Epithelial cell of esophagus (primary cell): ENCODE measurements at places on chromosomes 1 and 21.
A peak's percentile ranks its signal among the peaks of the same experiment; 100 is the strongest.

DNA sequence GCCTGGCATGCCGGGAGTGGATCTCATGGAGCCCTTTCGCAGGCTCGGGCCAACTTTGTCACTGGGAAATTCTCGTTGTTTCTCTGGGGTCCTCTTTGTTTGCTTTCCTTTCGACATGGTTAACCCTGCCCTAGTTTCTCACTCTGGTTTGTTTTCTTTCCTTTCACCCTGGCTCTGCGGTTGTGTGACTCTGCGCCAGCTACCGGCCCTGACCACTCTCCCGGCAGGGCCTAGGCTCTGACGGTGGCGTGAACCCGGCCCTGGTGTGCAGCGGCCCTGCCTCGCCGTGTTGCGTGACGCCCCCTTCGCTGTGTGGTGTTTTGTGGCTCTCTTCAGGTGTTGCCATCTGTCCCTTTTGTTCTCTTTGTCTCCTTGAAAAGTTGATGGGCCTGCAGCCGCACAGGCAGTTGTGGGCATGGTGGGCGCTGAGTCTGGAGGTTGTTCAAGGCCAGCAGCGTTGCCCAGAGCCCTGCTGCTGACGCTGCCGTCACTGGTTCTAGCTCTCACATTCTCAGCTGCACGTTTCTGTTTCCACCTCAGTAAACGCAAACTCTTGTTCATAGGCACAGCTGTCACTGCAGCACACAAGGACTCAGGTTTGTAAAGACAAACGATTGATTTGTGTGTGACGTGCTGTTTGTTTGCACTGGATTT lies 64.6 kb upstream of the DIP2A start:
- DNase-seq = no peak

DNA sequence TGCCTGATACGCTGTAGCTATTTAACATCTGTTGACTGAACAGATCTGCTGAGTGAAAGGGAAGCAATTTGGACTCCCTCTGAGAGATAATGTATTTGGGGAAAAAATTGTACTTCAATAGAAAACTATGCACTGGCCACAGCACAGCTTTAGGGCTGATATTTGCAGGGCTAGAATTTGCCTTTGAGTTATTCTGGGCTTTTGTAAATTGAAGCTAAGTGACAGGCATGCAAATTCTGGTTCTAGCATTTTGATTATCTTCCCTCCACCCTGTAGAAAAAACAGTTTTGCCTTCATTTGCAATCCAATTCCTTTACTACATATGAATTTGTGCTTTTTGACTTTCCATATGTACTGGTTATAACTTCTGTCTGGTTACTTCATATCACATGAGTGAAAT lies 7.9 kb downstream of the KYAT3 start:
- DNase-seq = no peak

- peak; percentile 82 for DNase-seq
These were observed 44.1 kb downstream of the GPR3 start for GRCh38 chr1:27436204-27437159.

- DNase-seq = peak; percentile 69
These were observed 53.2 kb downstream of the DNAJC6 start for GRCh38 chr1:65362545-65362944.

DNA sequence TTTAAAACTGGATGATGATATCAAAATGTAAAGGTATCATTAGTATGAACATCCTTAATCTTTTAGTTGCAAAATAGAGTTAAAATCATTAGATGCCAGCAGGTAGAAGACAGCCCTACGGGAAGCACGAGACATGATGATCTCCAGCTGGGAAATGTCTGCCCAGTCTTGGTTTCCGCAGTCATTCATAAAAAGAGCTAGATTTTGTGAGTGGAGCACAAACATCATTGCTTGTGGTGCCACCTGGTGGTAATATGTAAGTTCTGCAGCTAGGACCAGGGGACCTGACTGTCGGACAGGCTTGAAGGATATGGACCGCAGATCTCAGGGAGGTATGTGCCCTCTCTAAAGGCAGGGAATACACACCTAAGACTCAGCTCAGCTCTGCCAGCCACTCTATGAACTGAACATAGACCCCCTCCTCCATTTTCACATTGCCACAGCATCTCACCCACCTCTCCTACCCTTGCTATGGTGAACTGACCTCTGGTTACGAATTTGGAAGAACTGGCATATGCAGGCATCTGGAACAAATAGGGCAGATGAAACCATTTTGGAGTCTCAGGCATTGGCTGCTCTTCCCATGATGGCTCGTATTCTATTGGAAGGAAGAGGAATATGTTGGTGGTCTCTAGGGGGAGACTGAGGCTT lies 9.2 kb downstream of the FCMR start:
- DNase-seq = peak; percentile 76

GRCh38 chr1:40879482-40880175 lies 17.5 kb upstream of the CITED4 start:
- DNase-seq = no peak

- DNase-seq = no peak
These were observed 432.0 kb downstream of the SETD4 start for GRCh38 chr21:35628316-35628715.

DNA sequence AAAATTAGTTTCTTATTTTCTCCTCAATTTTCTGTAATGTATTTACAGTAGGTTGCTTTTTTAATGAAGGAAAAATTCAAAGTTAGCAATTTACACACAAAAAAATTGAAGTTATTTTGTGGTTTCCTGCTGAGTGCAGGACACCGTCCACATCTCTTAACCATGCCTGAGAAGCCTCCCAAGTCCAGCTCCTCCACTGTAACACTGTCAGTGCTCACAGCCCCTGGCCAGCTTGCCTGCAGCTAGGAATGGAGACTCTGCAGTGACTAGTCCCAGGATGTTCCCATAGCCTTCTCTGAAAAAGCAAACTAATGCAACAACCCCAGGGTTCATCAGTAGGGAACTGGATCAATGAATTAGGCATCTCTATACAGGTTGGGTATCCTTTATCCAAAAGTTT lies 3.5 kb downstream of the A3GALT2 start:
- no peak for DNase-seq

- no peak for DNase-seq
These were observed 65.7 kb downstream of the ST6GALNAC3 start for GRCh38 chr1:76140227-76140626.

DNA sequence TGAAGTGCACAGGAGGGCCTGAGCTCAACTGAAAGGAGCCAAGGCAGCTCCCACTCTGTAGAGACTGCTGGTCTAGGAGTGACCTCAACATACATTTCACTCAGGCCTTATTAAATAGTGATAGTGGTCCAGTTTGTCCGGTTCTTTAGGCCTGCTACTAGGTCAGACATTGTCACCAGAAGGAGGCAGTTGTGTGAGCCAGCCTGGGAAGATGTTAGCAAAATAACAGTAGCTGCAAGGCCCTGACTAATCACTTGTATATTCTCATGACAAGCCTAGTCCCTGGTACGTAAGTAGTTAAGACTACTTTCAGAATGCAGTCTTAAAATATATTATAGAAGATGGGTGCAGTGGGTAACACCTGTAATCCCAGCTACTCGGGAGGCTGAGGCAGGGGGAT lies 264.0 kb upstream of the CAMK1G start:
- peak; percentile 80 for DNase-seq

DNA sequence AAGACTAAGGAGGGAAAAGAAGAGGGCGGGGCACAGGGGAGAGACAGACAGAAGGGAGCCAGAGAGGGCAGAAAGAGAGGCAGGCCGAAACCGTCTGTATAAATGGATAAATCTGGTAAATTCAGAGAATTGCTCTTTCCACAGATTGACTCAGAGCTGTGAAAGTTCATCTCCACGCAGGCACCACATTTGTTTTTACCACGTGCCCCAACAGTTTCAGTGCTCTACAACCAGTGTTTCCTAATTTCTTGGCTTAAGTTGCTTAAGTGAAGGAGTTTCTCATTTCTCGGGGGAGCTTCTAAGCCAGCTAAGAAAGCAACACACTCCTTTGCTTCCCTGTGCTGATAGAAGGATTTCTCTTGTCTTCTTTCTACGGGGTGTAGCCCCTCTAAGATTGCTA lies 87.1 kb downstream of the ENAH start:
- DNase-seq = no peak

DNA sequence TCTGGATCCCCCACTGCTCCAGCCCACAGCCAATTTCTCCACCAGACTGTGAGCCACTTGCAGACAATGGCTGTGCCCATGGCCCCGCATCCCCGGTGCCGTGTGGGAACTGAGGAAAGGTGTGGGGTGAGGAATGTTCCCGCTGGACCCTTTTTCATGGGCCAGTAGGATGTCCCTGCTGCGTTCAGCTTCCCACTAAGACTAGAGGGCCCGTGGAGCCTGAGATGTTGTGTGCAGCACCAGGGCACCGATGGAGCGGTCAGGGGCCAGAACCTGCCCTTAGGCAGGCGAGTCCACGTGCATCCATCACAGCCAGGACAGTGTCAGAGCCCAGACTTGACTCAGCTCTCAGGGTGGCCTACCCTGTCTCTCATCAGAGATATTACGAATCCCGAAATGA lies 105.7 kb upstream of the COL6A1 start:
- DNase-seq = no peak

DNA sequence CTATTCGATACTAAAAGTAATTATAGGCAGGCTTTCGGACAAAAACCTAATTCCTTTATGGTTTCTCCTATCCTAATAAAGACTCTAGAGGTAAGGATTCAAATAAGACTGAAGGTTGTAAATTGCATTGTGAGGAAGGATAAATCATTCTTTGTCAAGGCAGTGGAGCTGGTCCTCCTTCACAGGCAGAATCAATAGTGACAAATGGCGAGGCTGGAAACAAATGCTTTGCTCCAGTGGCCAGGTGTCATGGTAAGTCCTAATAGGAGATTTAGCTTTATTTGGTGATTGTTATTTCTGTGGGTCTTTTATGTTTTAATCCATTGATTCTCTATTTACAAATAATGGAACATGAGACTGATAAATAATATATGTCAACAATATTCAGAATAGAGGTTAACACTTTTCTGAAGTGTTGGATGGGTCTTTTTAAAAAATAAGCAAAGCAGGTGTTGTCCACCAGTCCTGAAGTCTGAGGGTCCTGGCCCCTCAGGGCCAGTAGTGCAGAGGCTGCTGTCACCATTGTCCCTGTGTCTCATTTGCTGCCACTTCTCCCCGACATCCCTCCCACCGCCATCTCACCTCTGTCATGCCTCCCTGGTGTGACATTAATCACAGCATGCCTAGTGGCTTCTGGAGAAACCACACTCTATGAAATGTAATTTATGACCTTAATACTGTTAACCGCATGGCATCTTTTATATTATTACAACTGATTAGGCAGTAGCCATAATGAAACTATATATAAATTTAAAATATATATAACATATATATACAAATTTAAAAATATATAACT lies 120.9 kb upstream of the MAGI3 start:
- no peak for DNase-seq

GRCh38 chr1:244444854-244445253 lies 6.9 kb downstream of the ADSS2 start:
- DNase-seq = peak; percentile 47

DNA sequence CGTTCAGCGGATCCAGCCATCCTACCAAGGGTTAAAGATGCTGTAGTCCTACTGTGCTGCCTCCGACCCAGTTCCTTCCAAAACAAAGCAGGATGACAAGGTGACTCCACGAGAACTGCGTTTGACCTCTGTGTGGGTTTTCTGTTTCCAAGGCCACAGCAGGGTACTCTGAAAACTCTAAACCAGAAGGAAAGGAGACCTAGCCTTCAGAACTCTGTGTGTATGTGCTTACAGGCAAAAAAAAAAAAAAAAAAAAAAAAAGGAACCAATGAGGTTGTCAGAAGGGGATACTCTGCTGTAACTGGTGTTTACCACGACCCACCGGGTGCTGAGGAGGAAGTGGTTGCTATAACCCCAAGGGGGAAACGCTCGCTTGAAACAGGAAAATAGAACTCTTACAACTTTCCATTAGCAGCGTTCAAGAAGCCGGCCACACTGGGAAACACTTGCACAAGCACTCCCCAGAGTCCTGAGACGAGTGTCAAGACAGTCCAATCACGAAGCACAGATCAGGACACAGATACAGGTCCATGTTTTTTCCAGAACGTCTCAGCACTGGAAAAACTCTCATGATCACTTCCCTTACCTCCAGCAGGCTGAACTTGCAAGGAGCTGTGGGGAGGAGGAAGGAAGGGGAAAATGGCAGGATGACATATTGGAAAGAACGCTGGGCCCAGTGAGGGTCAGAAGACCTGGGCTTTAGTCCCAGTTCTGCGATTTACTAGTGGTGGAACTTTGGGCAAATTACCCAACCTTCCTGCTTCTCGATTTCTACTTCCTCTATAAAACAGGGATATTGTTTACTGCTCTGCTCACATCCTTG lies 64.0 kb downstream of the ITPKB start:
- DNase-seq = no peak

GRCh38 chr1:150874455-150875196 lies 1.8 kb downstream of the ARNT start:
- DNase-seq = no peak

DNA sequence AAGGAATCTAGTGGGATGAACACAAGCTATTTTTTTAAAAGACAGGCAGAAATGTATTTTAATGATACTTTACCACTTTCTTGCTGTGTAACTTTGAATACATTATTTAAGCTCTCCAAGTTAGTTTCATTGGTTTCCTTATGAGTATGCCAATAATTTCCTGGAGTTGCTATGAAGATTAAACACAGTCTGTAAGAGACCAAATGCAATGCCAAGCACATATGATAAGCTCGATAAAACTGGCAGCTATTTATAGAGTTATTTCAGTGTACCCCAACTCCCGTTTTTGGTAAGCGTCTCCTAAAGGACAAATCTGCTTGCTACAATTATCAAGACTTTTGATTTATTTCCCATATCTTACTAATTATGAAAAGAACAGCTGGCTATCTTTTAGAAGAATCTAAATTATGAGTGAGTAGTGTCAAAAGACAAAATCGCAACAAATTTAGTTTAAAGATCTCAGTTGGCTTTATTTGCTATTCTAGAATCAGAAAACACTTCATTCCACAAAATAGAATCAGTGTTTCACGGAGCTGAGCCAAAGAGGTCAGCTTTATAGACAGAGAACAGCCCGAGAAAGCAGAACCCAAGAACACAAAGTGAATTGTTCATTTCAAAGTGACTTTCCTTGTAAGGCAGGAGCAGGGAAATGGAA lies 7.2 kb upstream of the MAP10 start:
- no peak for DNase-seq

- DNase-seq = peak; percentile 91
These were observed 122.0 kb downstream of the SEC16B start for GRCh38 chr1:177847843-177848242.

DNA sequence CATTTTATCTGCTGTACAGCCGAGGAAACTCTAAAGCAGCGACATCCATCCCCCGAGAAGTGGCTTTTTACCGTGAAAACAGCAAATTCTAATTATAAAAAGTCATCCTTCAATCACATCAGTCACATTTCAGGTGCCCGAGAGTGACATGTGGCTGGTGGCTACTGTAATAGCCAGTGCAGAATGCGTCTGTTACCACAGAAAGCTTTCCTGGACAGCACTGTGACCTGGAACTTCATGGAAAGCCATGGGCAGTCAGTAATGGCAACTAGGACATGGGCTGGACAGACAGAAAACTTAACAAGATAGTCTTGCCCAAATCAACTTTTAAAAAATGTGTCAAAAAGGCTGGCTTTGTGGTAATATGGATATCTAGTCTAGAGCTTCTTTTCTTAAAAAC lies 106.6 kb downstream of the BCAR3 start:
- no peak for DNase-seq
